ENCODE measurements at places on chromosomes 6 and 20. TPM values are rescaled to one million over a fixed set of nuclear protein-coding genes. Genes with fewer than 3 reads are reported as not detected.
A peak's percentile ranks its signal among the peaks of the same experiment; 100 is the strongest.

GPR6 gene
- not detected for total RNA-seq

GRCh38 chr20:19620446-19620845 lies 137.6 kb upstream of the RIN2 start:
- no peak for DNase-seq
- H3K27ac ChIP-seq, result no peak overlapping the region
- H3K4me1 ChIP-seq, result no peaks in the 10 kb centered on the region
- peaks cover 3% of the 10 kb centered on the region for H3K27me3 ChIP-seq
- H3K36me3 ChIP-seq, result no peaks in the 10 kb centered on the region
- no peak overlapping the region for H3K4me3 ChIP-seq

GRCh38 chr20:40797425-40797824 lies 108.4 kb upstream of the MAFB start:
- no peaks in the 10 kb centered on the region for H3K36me3 ChIP-seq
- DNase-seq, result no peak
- no peaks in the 10 kb centered on the region for H3K4me1 ChIP-seq
- H3K27me3 ChIP-seq, result peaks cover 5% of the 10 kb centered on the region
- no peak overlapping the region for H3K27ac ChIP-seq

NOX3 gene
- not detected for total RNA-seq

EYA4 gene
- total RNA-seq, result not detected

SNAP91 gene
- not detected for total RNA-seq

DNA sequence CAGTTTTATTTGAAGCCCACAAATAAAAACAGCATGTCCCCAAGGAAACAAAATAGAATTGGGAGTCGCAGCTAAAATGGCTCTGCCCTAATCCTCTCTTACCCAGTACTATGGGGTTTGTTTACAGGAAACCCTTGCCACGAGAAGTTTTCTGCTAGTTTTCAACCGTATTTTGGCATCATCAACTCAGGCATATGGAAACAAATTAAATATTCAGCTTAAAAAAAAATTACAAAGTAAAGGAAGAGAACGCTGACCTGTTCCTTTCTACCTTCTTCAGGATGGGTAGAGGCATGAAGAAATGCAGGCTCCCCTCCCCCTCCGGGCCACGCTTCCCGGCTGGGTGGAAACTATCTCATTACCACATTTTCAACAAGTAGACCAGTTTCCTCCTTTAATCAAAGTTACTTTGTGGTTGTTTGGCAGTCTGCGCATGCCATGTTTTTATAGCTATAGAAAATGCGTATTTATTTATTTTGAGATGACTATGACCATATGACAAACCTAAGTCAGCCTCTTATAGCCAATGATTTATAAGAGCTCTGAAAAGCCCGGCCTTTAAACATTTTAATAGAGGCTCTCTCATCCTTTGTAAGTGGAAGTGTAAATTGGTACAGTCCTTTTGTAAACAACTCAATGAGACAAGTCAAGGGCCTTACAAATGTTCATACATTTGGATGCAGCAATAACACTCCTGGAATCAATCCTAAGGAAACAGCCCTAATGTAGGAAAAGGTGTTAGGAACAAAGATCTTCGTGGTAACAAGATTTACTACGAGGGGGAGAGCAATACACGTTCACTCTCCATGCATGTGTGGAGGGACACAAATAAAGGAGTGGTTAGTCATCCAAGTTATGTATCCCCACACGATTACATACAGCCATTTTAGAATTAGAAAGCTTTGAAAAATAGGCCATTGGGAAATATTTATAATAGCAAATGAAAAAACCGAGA lies 16.1 kb upstream of the ZNF217 start:
- DNase-seq, result peak; percentile 90
- peak overlapping the region; percentile 96 for H3K27ac ChIP-seq
- H3K27me3 ChIP-seq, result no peaks in the 10 kb centered on the region
- H3K4me1 ChIP-seq, result peaks cover 37% of the 10 kb centered on the region
- peak overlapping the region; percentile 82 for H3K4me3 ChIP-seq
- peaks cover 18% of the 10 kb centered on the region for H3K36me3 ChIP-seq

FLRT3 gene
- not detected for total RNA-seq

DNA sequence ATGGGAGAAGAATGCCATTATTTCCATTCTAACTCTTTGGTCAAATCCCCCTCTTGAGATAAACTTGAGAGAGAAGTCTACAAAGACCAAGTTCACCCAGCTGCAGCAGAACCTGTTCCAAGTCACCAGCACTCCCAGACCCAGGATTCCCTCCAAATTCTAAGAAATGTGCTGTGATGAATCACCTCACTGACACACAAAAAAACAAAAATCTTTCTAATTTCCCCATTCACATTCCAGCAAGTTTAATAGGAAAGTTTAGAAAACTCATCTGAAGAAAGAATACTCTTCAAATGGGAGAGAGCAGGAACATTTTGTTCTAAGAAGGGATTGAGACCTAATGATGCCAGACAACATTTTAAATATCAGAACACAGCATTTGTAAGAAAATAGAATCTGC lies 213.6 kb upstream of the PLCB4 start:
- DNase-seq, result no peak
- no peak overlapping the region for H3K4me3 ChIP-seq
- no peaks in the 10 kb centered on the region for H3K4me1 ChIP-seq
- no peaks in the 10 kb centered on the region for H3K27me3 ChIP-seq

DNA sequence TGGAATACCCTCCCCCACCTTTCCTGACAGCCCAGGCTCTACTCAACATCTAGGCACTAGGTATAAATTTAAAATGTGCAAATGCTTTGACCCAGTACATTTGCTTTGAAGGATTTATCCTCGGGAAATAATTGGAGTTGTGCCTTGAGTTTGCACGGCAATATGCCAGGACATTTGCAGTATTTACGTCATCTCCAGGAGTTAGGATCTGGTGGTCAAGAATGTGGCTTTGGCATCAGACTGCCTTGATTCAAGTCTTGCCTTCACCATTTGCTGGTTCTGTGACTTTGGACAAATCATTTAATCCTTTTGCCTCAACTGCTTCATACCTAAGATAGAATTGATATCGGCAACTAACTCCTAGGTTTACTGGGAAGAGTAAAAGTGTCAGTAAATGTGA lies 169.6 kb downstream of the PLCB1 start:
- no peak overlapping the region for H3K4me3 ChIP-seq
- no peaks in the 10 kb centered on the region for H3K36me3 ChIP-seq
- H3K27me3 ChIP-seq, result no peaks in the 10 kb centered on the region
- no peaks in the 10 kb centered on the region for H3K4me1 ChIP-seq
- H3K27ac ChIP-seq, result no peak overlapping the region
- no peak for DNase-seq

PHACTR1 gene
- 0.11 TPM for total RNA-seq

DNA sequence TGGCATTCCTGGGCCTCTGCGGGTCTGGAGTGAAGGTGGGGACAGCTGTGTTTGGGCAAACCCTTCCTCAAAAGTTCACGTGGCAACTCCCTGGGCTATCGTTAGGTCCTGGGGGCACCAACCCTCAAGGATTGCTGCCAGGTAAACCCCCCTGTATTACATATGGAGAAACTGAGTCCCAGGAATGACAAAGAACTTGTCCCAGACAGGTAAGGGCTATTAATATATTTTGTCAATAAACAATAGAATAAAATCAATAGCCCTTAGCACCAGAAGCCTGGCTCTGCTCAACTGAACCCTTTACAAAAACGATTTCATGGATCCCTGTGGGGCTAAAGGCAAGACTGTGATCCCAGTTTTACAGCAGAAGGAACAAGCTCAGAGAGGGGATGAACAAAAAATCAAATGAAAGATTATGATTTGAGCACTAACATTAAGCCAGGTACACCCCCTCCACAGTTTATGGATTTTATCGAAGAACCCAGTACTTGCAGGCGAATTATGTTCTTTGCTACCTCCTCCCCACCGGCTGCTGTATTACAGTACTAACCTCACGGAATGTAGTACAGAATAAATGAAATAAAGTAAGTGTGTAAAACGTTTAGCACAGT lies 2.7 kb downstream of the ID1 start:
- H3K4me3 ChIP-seq, result no peak overlapping the region
- no peak overlapping the region for H3K27ac ChIP-seq
- peaks cover 47% of the 10 kb centered on the region for H3K27me3 ChIP-seq
- peaks cover 18% of the 10 kb centered on the region for H3K4me1 ChIP-seq

CLDN20 gene
- not detected for total RNA-seq

CD40 gene
- 3.5 TPM for total RNA-seq

- no peak for DNase-seq
- no peak overlapping the region for H3K27ac ChIP-seq
- peaks cover 4% of the 10 kb centered on the region for H3K4me1 ChIP-seq
Measured at GRCh38 chr6:117473401-117473800, 9.1 kb upstream of the DCBLD1 start.

DNA sequence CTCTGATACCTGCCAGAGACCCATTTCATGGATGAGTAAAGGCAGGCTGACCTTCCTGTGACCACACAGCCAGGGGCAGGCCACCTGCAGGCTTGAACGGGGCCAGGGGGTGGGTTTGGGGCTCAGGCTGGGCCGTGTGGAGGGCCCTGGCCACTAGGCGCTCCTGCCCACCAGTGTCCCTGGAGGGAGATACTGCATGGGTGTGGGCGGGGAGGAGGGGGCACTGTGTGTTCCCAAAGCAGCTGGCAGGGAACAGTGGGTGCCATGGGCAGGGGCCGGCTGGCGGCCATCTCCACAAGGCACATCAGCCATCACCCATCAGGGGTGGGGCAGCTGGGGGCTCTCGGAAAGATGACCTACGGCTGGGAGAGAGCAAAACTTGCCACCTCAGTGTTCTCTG lies 15.4 kb downstream of the SRC start:
- no peak overlapping the region for H3K27ac ChIP-seq
- H3K4me3 ChIP-seq, result no peak overlapping the region
- no peaks in the 10 kb centered on the region for H3K27me3 ChIP-seq
- DNase-seq, result no peak

DNA sequence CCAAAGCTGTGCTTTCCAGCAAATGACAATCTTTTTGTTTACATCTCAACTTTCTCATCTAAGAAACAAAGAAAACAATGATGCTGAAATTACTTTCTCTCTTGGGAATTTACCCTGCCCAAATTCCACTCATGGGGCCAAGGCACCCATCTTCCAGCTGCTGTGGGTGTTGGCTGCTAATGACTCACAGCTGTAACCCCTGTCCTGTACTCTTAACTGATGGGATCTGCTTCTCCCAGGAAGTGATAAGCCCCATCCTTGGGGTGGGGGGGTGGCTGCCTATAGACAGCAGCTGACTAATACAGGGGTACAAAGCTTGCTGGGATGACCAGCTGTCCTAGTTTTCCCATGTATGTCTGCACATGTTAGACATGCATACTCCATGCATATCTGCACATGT lies 938.6 kb downstream of the C6orf118 start:
- H3K27ac ChIP-seq, result no peak overlapping the region
- DNase-seq, result no peak
- no peaks in the 10 kb centered on the region for H3K4me1 ChIP-seq
- H3K36me3 ChIP-seq, result no peaks in the 10 kb centered on the region

DNA sequence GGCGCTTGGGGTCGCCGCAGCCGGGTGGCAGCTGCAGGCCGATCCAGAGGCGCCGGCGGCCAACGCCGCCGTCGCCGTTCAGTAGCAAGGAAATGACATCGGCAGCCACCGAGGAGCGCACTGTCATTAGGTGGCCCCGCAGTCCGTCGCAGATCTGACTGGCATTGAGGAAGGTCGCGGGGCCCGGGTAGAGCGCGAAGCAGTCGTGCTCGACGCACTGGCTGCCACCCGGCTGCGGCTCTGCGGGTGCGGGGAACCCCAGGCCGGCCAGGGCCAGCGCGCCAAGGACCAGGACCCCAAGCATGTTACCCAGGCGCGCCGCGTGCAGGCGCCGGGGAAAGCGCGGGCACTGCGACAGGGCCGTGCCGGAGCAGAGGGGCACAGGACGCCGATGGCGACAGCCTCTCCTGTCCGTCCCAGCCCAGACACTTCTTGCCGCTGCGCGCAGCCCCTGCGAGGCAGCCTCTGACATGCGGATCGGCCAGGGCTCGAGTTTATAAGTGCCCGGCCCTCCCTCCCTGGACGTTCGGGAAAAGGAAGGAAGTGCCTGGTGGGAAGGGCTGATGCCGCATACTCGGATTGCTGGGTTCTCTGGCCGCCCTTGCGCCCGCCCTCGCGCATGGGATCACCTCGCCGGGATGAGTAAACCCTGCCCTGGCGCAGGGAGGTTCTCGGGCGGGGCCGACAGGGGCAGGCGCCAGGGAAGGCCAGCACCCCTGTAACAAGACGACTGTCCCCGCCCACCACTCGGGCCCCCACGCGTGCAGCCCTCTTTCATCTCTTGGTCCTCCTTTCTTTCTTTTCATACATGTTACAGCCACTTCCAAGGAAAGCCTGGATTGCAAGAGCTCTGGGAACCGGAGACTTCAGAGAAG lies at the start of gene THBD:
Gene THBD (minus strand): TSS at position 472 of the 875 bp plus-strand sequence. CDS start 168 bp downstream, at position 304.
- peak; percentile 10 for DNase-seq
- no peak within 1 kb of the TSS for H3K4me3 ChIP-seq
- H3K27ac ChIP-seq, result no peak within 1 kb of the TSS
- H3K4me1 ChIP-seq, result no peaks in the 10 kb centered on the region
- H3K27me3 ChIP-seq, result peaks cover 51% of the 10 kb centered on the region

GRCh38 chr6:84667252-84668213 lies 96.9 kb downstream of the TBX18 start:
- no peak overlapping the region for H3K27ac ChIP-seq
- no peak for DNase-seq
- no peak overlapping the region for H3K4me3 ChIP-seq
- H3K4me1 ChIP-seq, result no peaks in the 10 kb centered on the region
- no peaks in the 10 kb centered on the region for H3K36me3 ChIP-seq
- no peaks in the 10 kb centered on the region for H3K27me3 ChIP-seq

IL17F gene
- 0.86 TPM for total RNA-seq

DNA sequence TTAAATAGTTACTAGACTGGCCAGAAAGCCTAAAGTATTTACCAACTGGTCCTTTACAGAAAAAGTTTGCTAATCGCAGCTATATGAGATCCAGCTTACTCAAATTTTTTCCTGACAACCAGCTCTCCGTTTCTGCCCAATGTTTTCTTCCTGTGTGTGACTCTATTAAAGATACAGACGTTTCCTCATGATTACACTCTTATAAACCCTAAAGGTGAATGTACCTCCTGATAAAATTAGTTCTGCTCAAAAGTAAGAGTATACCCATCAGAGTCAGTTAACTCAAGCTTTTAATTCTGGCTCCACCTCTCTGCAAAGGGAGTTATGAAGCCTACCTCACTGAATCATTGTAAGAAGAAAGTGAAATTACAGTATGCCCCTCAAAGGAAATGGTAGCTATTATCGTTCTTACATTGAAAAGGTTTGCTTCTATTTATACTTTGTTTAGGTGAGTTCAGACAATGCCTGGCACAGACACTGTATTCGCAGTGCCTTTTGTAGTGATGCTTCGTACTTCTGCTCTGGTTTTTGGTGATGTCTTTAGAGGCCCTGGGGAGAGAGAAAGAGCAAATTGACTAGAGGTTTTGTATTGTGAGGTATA lies 10.2 kb upstream of the MROH8 start:
- H3K27ac ChIP-seq, result peak overlapping the region; percentile 90
- peak overlapping the region; percentile 31 for H3K4me3 ChIP-seq
- H3K4me1 ChIP-seq, result peaks cover 66% of the 10 kb centered on the region
- peaks cover 58% of the 10 kb centered on the region for H3K36me3 ChIP-seq
